SW 1271 (cell line): ENCODE measurements at places on chromosomes 12 and 14.

GRCh38 chr14:50865391-50866076, 6.3 kb upstream of the ABHD12B start:
- DNase-seq: no peak

GRCh38 chr12:86349196-86349595, 93.0 kb upstream of the MGAT4C start:
- no peak for DNase-seq

DNA sequence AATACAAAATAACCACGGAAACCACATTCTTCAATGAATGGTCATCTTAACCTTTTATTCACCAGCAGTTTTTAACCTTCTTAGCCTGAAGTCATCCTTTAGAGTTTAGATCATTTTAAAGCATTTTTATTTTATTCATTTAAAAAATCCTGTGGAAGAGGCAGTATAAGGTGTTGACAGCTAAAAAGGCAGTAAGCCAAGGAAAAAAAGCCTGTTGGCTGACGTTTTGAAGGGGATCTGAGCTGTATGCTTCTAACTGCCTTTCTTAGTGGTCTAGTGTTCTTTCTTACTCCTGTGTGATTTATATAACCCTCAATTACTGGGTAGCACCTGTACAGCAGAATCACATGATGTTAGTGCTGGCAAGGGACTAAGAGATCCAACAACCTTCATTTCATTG, 438.3 kb upstream of the SEL1L start:
- no peak for DNase-seq

DNA sequence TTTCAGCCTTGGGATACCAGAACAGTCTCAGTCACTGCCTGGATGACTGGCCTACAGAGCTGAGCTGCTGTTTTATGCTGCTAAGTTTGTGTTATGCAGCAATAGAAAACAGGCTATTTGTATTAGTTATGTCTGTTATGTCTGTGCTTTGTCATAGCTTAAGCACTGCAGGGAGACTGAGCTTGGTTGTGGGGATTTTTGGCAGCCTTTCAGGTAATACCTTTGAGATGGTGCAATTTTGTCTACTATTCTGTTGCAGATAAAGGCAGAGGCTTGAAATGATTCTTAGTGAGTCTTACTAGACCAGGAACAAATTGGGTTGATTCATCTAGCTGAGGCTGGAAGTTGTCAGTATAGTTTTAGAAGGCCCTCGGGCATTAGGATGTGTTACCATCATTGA, 201.3 kb upstream of the RBM19 start:
- DNase-seq: no peak

- no peak for DNase-seq
Measured at GRCh38 chr14:69531135-69531534, 43.5 kb downstream of the CCDC177 start.

DNA sequence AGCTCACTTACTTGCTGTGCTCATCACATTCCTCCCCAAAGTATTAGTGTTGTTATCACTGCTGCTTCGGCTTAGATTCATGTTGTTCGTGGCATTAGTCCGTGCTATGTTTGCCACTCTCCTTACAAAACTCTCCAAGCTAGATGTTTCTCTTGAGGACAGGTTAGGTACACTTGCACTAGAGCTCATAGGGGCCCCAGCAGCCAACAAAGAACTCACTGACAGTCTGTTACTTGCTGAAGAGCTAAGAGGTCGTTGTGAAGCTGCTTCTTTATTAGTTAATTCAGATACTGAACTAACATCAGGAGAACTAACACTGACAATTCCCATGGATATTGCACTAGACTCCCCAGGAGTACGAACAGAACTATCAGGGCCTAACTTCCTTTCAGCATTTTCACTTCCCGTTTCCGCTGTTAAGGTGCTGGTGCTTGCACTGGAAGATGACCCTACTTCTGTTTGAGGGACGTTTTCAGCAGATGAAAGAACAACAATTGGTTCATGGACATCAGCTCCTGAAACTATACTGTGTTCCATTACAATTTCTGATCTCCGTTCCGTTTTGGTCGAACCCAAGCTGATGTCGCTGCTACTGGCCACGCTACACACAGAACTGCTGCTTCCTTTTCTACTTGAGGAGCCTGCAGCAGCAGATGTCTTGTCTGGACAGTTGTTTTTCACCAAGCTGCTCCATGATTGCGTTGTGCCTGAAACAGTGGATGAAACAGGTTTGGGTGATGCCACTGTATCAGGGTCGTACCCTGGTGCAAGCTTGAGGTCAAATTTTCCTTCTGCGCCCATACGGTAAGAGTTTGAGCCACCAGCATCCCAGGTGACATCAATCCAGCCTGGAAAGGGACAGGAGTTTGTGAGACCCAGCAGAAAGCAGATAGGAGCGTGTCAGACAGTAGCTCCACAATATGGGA, 78.7 kb downstream of the HECTD1 start:
- DNase-seq: no peak

DNA sequence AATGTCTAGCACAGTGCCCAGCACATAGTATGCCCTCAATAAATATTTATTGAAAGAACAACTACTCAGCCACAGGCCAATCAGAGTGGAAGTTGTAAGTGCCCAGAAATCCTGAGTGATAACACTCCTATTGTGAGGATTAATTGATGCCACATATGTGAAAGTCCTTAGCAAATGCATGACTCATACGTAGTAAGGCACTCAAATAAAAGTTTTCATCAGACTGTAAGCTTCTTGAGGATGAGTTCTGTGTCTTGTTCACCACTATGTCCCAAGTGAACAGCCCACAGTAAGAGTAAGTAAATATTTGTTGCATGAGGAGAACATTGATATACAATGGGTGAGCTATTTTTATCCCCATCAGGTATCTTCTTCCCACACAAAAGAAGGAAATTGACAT, 24.7 kb upstream of the ANO6 start:
- DNase-seq: no peak

DNA sequence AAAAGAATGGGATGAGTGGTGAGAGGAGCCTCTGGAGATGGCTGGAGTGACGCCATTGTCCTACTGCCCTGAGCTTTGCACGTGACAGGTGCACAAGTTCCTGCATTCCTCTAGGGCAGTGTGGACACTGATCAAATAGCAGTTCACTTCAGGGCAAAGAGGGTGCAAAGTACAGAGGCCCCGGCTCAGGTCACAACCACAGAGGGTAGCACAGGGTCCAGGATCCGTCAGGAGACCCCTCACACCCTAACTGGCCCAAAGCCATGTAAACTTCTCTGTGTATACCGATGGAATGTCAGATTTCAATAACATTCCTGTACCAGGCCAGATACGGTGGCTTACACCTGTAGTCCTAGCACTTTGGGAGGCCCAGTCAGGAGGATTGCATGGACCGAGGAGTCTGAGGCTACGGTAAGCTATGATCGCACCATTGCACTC, 10.4 kb upstream of the FBLN5 start:
- DNase-seq: no peak

GRCh38 chr14:61264651-61265050, 16.5 kb downstream of the TMEM30B start:
- no peak for DNase-seq

- no peak for DNase-seq
Measured at GRCh38 chr12:125216756-125217155, 151.5 kb downstream of the AACS start.

DNA sequence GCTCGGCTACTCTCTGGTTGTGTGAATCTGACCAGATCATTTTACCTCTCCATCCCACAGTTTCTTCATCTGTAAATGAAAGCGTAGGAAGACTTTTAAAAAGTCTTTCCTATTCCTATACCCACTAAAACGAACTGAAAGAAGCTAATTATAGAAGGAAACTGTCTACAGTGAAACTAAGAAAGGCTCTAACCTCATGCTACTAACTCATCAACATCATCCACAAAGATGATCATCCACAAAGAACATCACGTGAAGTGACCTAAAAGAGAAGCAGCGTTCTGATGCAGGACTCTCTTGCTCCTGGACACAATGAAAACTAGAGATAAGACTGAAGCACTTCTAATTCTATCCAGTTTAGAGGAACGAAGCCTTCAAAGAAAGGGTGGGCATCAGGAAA, 58.5 kb upstream of the OSBPL8 start:
- no peak for DNase-seq

DNA sequence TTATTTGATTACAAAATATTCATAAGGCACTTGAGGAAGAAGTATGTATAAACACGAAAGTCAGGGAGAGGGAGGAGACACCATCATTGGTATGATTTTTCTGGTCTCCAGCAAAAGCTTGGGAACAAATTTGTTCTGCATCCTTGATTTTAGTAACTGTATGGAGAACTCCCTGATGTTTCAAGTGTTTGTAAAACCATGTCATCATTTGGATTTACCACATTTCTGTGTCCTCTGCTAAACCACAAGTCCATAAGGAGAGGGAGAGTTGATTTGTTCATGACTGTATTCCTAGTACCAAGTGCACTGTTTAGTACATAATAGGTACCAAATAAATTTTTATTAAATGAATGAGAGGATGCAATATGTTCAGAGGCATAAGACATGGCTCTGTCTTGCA, 181.1 kb downstream of the BTG1 start:
- no peak for DNase-seq

DNA sequence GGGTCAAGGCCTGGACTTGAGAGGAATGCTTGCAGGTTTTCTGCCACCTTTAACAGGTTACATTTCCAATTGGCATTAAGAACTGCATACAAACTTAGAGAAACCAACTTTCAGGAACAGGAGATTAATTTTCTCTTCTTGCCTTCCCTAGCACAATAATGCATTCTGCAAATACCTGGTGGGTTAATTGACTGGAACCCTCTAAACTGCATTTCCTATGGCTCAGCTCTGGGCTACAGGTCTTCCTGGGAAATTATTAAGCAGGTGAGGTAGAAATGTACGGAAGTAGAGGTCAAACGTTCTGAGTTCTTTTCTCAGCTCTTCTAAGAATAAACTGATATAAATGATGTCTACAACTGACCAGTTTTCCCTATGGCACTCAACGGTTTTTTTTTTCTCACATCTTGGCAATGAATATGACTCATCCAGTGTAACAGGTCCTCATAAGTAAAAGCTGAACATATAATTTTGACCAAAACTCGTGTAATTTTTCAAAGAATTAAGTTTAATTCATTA, 144.9 kb upstream of the PELI2 start:
- DNase-seq: no peak

DNA sequence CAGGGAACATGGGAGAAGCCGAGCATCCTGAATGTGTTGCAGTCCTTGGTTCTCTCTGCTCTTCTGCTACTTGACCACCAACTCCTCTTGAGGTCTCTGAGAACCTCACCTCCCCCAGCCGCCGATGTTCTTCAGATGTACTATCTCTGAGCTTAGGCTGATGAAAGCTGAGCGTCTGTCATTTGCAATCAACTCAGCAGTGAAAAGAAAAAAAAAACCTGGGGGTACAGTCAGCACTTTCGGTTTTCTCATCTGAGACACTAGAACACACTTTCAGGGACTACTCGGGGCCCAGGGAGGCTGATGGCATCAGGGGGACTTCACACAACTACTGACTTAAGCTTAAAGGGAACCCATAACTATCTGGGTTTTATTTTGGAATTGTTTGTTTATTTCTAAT, 9.6 kb upstream of the FLVCR2 start:
- no peak for DNase-seq

DNA sequence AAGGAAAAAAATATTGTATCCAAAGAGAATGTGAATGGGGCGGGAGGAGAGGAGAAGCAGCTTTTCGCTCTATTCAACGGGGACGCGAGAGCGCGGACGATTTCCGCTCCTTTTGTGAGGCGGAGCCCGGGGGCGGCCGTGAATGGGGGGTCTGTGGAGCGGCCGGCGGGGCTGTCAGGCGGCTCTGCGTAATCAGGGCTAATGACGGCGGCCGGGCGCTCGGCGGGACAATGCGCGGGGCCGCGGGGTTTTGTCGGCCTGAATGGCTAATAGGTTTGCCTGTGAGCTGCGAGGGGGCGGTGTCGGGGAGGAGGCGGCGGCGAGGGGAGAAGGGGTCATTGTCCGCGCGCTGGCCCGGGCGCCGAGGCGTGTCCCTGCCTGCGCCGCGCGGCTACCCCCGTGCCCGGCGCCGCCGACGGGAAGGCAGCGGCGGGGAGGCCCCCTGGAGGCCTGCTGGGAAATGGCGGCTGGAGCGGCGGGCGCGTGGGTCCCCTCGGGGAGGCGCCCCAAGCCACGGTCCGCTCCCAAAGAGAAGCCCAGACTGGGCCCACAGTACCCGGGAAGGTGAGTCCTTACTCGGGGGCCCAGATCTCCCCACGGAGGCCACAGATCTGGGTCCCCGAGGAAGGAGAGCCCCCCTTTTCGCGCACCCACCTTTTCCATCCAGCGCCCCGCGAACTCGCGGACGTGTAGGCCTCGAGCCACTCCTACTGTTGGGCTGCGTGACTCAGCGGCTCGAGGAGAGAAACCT, 6.0 kb downstream of the SIX6 start:
- DNase-seq: no peak
